ENCODE measurements at places on chromosomes 12 and 14.

GRCh38 chr12:78316631-78317468, 486.2 kb downstream of the NAV3 start:
- no peak for DNase-seq

GRCh38 chr14:100895411-100895810, 8.1 kb downstream of the RTL1 start:
- DNase-seq = no peak

- no peak for DNase-seq
Observed at GRCh38 chr12:123442774-123443173, 6.3 kb upstream of the RILPL2 start.

GRCh38 chr14:77882098-77882497, 82.2 kb downstream of the ADCK1 start:
- no peak for DNase-seq

DNA sequence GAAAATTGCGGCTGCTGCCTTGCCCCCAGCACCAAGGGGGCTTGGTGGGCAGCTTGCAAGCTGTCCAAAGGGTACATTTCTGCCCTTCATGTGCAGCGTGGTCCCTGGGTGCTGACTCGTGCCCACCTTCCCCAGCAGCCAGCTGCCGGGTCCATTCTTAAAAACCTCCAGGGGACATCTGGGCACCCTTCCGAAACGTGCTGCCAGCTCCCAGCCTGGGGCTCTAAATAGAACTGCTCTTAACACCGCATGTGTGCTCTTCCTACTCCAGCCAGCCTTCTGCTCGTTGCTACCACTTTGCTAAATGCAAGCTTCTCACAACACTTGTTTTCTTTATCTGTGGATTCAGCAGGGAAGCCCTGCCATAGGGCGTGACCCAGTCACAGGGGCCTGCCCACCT, 66.0 kb downstream of the RIMBP2 start:
- no peak for DNase-seq

- no peak for DNase-seq
Observed at GRCh38 chr12:92968176-92968813, 39.2 kb upstream of the EEA1 start.

DNA sequence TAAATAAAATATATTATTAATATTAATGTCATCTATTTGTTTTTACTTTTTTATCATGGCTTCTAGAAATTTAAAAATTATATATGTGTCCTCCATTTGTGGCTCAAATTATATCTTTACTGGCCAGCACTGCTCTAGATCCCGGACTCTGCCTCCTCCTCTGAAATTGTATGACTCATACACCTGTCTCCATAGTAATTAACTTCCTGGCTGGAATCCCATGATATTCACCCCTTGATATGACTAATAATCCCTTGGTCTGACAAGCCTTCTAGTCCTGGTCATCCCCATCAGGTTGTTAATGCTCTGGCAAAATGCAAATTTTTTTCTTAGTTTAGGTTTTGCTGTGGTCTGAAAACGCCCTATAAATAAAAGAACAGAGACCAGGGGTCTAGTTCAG, 116.2 kb downstream of the BMP4 start:
- DNase-seq = no peak

DNA sequence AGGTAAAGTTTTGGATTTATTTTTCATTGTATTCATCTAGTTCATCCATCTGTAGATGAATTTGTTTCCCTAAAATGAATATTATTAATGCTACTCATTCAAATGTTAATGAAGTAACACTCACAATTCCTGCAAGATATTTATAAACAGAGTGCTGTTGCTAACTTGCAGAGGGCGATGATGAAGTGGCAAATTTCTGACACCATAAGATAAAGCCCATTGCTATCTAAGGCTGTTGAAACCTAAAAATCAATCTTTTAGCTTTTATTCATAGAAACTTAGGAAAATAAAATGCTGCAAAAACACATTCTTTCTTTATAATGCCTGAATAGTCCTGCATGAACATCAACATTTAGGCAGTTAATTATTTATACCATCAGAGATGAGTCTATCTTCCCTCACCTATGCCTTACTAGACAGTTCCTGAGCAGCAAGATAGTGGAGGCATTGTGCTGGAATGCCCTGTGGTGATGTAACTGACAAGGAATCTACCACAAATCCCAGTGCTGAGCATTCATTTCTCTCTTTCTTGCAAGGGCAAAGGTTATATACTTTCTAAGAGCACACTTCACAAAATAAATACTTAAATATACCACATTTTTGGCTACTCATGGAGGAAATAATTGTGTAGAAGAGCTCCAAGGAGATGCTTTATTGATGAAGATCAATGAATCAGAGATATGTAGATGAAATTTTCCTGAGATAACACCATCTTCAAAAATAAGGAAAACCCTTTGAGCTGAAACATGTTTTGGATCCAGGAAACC, 57.6 kb downstream of the LMNTD1 start:
- no peak for DNase-seq

- no peak for DNase-seq
Observed at GRCh38 chr12:103589517-103589916, 2.4 kb downstream of the STAB2 start.

DNA sequence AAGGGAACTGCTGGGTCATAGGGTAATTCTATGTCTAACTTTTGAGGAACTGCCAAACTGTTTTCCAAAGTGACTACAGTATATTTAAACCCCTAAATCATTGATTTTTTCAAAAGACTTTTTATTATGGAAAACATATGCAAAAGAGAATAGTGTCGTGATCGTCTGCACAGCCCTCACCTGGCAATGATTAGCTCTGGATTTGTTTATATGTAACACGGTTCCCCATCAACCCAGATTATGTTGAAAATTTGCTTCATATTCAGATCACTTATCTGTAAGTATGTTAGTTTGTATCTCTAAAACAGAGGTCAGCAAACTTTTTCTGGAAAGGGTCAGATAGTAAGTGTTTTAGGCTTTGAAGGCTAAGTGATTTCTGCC, 52.7 kb downstream of the CCDC92 start:
- DNase-seq = no peak

GRCh38 chr14:26199096-26199495, 398.7 kb downstream of the NOVA1 start:
- DNase-seq = no peak

DNA sequence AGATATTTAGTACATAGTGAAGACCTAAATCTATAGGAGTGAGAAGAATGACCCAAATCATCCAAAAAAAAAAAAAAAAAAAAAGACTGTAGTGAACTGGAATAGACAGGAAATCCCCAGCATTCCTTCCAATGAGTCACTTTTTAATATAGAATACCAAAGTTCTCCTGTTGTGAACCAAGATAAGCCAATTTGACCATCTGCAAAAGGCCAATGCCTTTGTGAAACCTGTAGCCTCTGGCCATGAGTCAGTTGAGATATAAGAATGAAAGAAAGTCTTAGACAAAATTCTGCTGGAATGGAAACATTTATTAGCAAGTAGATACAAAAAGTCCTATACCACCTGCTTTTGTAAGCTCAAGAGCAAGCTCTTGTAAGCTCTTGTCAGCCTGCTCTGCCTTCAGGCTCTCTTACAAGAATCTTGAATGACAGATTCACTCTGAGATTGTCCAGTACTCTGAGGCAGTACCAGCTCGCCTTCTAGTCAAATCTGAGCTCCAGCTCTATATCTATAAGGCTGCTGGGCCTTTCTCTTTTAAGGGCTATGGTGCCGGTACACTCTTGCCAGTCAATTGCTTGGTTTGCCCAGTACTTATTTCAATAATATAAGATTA, 243.0 kb upstream of the TMTC1 start:
- DNase-seq = no peak

DNA sequence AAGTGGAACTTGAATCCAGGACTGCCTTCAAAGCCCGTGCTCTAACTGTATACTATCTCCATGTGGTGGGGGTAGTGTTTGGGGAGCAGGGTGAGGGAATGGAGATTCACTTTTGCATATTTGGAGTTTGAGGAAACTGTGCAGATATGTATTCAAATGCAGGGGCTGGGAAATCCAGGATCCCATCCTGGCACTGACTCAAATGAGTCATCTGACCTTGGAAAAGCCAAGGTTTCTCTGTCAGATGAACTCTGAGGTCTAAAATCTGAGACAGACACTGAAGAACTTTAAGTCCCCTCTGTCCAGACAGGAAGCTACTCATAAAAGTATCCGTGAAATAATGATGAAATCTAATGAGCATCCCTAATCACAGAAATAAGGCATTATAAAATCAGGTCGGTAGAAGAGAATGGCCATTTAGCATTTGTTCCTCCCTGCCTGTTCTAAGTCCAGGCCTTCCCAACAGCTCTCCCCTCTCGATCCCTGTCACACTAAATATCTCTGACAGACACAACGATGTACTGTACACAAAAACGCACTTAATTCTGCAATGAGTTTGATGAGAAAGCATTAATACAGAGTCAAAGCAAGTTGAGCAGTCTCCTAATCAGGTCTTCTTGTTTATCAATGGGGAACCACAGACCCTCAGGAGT, 14.4 kb downstream of the NIN start:
- no peak for DNase-seq

DNA sequence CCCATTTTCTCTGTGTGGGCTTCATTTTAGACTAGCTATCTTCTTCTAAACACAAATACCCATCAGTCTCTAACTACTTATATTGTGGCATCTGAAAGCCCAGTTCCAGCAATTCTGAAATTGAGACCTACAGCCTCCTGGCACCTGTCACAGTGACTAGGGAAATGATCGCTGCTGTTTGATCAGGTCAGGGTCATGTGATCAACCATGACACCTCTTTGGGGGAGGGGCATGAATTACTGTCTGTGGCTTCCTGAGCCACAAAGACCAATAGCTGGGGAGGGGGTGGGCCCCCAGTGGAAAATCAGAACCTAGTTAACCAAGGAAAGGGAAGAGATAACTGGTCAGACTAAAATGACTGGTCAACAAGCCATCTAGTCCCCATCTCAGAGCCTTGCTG, 14.1 kb downstream of the WSCD2 start:
- DNase-seq = no peak

- DNase-seq = peak; percentile 37
Observed at GRCh38 chr12:39620659-39621658, 1.4 kb upstream of the ABCD2 start.

DNA sequence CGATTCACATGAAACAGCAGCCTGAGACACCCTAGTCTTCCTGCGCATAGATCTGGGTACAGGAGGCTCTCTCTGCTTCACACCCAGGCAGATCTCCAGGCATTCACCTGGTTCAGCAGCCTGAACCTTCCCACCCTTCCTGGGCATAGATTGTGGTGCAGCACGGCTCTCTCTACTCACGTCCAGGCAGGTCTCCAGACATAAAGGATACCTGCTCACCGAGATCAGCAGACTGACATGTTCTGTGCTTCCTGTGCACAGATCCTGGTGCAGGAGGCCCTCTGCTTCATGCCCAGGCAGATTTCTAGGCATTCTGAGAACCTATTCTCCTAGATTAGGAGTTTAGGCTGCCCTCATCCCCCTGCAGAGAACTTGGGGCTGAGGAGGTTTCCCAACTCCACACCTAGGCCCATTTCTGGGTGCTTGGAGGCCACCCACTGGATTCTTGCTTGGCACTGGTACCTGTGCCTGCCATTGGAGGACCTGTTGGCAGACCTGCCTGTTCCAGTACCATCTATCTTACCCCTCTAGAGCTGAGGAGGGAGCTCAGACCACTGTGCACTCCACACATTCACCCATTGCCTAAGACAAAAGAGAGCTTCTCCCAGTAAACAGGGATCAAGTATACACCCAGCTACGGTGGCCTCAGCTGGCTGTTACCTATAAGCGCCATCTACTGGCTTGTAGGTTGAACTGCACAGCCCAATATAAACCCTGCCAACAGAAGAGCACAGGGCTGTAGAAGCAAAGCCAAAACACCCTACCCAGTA, 28.0 kb upstream of the GARIN6 start:
- peak; percentile 19 for DNase-seq

- DNase-seq = no peak
Observed at GRCh38 chr14:95564060-95564459, 29.2 kb downstream of the GLRX5 start.

- DNase-seq = no peak
Observed at GRCh38 chr12:12147111-12147510, 76.4 kb downstream of the BCL2L14 start.

GRCh38 chr14:98185036-98185435, 1087.0 kb downstream of the BCL11B start:
- DNase-seq = no peak

GRCh38 chr12:98370976-98371375, 144.4 kb upstream of the TMPO start:
- no peak for DNase-seq

GRCh38 chr14:28661171-28661772, 105.3 kb upstream of the FOXG1 start:
- DNase-seq = no peak
